ENCODE measurements at places on chromosomes 5 and 9.

- no peak for DNase-seq
These were observed 13.2 kb downstream of the TICAM2 start for GRCh38 chr5:115589043-115589442.

GRCh38 chr9:98038958-98039357, 17.6 kb upstream of the NANS start:
- no peak for DNase-seq

- DNase-seq = no peak
These were observed 6.0 kb downstream of the RPL12 start for GRCh38 chr9:127444921-127445850.

- no peak for DNase-seq
These were observed 36.2 kb downstream of the UBE2QL1 start for GRCh38 chr5:6484899-6485298.

DNA sequence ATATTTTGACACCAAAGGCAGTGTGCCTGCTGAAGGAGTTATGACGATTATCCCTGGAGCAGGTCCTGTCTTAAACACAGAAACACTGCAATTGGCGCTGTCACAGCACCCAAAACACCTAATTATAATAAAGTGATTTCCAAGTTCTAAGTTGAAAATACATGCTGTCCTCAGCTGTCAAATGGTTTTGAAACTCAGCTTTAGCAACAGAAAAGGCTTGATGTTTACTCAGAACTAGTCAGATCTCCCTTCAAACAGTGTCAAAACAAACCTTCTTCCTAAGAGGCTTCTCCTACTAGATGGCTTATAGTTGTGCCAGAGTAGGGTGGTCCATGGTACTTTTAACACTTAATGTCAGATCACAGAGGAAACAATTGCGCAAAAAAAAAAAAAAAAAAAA, 87.2 kb upstream of the IRX1 start:
- DNase-seq = no peak

GRCh38 chr9:118644066-118644465, 725.2 kb downstream of the BRINP1 start:
- DNase-seq = no peak

- no peak for DNase-seq
These were observed 6.5 kb upstream of the TLE4 start for GRCh38 chr9:79565245-79565644.

DNA sequence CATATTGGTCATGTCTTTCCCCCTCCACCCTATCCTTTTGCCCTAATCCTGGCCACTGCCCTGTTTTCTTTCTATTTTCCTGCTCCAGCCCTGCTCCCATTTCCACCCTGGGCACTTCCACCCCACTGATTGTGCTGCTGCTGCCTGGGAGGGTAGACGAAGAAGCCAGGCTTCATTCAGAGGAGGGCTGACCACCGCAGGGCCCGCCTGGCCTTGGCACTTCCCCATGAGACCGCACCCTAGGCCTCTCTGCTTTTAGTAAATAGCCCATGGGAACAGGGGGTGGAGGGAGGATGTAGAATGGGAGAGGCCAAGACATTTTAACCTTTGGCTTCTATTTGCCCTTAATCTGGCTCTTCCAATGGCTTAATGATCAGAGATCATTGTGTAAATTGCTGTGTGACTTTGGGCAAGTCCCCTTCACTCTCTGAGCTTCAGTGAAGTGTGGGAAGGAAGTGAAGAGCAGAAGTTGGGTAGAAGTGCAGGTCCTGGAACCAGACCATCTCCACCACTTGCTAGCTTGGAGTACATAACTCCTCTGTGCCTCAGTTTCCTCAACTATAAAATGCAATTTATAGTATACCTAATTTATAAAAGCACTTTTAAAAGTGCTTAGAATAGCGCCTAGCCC, 13.6 kb upstream of the GPX3 start:
- DNase-seq = no peak

- peak; percentile 86 for DNase-seq
These were observed 103.6 kb upstream of the CHD1 start for GRCh38 chr5:99032234-99033013.

GRCh38 chr5:137442660-137443059, 56.5 kb downstream of the SPOCK1 start:
- DNase-seq = no peak

- DNase-seq = no peak
These were observed 255.2 kb downstream of the ARHGAP26 start for GRCh38 chr5:143025376-143025775.

GRCh38 chr9:129713402-129713679, 39.5 kb downstream of the PTGES start:
- no peak for DNase-seq

DNA sequence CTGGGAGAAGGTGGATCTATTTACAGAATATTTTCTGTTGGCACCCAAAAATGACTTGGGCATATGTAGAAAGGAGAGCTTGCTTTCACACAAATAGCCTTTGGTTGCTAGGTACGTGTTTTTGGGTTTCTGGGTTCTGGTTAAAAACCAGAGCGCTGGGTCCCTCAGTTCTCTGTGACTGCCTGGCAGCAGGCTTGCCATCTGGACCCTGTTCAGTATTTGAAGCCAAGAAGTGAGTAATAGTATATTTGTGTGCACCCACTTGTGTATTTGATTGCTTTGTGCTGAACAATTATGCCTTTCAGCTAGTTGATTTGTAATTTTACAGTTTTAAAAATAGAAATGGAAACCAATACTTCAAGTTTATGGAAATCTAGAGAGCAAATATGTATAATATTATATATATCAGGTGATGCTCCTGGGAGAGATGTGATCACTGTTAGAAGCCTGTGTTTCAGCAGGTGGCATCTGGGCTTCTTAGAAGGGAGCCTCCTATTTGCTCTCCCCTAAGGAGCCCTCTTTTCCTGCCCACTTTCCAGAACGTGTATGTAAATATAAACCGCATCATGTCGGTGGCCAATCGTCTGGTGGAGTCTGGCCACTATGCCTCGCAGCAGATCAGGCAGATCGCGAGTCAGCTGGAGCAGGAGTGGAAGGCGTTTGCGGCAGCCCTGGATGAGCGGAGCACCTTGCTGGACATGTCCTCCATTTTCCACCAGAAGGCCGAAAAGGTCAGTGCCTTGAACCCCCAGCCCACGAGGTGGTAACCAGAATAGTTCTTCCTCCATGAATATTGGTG, 153.6 kb downstream of the TRIO start:
- DNase-seq = peak; percentile 41

DNA sequence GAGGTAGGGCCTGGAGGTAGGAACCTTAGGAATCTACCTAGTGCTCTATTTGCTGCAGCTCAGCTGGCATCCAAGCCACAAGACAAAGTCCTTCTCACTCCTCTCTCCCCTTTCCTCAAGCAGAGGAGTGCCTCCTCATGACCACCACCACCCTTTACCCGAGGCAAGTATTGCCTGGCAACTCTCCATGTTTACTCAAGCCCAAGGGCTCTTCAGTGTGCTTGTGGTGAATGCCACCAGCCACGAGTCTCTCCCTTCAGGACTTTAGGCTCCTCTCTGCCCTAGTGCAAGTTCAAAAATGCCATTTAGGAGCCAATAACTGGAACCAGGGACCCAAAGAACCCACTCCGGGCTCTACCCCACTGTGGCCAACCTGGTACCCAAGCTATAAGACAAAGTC, 514.5 kb upstream of the RGMB start:
- no peak for DNase-seq

- DNase-seq = peak; percentile 13
These were observed 7.5 kb upstream of the PLCXD3 start for GRCh38 chr5:41517909-41518308.

DNA sequence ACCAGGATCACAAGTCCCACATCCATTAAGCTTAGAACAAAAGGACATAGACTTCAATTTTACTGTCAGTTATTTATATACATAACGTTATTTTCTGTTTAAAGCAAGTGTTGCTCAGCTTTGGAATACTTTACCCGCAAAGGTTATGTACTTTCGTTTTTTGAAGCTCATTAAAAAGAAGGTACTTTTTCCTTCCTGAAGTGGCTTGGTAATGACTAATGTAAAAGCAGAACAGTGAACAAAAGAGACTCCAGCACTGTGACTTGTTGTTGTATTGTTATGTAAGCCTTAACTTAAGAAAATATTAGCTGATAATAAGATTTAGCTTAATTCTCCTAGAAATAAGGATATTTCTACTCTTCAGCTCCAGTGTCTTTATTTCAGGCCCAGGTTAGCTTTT, 97.3 kb upstream of the SLCO6A1 start:
- DNase-seq = no peak

DNA sequence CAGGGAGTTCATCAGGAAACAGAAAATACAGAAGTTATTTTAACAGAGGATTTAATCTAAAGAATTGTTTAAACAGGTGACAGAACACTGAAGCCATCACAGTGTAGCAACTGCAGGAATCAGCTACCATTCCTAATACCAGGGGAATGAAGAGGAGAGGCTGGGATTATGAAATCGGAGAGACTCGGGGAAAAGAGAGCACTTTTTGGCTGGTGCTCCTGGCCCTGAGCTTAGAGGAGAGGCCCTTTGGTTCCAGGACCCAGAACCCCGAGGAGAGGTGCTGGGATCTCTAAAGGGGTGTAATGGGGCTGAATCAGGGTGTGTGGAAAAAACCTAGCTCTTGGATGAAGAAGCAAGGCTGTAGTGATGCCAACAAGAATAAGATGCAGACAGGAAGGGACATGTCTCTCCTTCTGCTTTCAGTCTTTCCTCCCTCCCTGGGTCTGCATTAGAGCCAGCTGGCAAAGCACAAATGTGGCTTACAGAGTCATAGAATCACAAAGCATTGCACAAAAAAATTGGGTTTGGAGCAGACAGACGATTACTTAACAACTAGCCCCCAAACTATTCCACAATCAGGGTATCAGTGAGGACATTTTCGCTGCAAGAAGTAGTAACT, 11.6 kb upstream of the SFXN1 start:
- peak; percentile 71 for DNase-seq

DNA sequence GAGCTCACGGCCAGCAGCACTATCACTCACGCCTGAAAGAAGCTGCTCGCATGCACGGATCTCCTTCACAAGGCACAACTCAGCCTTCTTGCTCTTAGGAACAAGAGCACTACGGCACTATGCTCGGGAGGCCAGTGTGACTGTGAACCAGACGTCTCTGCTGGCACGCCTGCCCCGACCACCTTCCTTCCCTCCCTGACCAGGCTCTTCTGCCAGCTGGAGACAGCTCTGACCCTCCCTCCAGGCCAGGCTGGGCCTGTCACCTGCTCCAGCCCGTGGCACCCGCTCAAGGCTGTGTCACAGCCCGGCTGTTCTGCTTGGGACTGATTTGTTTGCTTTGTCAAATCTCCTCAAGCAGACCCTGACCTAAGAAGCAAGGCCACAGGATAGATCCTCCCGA, 7.0 kb downstream of the TBC1D9B start:
- peak; percentile 49 for DNase-seq

Data from tongue (tissue), 3 donors.